Dorsolateral prefrontal cortex (tissue), 122 donors: ENCODE measurements at places on chromosomes 5 and 9.

- DNase-seq: no peak
Measured at GRCh38 chr5:133150909-133151544, 99.2 kb downstream of the HSPA4 start.

DNA sequence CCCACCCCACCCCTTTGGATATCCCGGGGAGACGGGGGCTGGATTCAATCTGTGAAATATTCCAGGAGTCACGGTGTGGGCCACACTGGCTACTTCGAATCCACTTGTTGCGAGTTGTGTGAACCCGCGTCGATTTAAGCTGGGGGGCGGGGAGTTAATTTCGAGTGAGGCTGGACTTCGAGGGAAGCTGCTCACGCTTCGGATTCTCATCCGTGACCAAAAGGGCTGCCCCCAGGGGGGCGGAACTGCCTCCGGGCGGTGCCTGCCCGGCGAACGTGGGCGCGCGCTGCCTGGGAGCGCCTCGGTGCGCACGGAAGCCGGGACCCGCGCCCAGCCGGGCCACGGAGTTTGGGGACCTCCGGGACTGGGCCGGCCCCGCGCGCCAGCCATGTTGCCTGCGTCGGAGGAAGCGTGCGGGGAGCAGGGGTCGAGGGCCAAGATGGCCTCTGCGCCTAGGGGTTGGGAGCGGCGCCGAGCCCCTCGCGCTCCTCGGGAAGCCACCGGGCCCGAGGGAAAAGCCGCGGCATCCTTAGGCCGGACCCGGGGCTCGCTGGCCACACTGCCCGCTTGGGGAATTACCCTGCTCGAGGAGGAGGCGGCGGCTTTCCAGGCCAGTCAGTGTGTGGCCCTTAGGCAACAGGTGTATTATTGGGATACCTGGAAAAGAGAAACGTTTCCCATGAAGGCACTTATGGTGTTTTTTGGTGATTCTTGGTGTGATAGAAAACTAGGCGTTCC is 975 bp downstream of the OCLN start:
- no peak for DNase-seq

DNA sequence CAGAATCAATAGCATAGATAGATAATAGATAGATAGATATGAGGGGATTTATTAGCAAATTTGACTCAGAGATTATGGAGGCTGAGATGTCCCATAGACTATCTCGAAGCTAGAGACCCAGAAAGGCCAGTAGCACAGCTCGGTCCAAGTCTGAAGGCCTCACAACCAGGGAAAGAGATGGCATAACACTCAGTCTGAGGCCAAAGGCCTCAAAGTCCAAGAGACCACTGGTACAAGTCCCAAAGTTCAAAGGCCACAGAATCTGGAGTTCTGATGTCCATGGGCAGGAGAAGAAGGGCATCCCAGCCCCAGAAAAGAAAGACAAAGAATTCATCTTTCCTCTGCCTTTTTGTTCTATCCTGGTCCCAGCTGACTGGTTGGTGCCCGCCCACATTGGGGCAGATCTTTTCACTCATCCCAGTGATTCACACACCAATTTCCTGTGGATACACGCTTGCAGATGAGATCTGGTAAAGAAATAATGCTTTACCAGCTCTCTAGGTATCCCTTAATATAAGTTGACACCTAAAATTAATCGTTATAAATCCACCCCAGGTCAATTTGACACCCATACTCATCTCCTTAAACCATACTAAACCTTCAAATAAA is 127.8 kb upstream of the FBN2 start:
- DNase-seq: no peak

DNA sequence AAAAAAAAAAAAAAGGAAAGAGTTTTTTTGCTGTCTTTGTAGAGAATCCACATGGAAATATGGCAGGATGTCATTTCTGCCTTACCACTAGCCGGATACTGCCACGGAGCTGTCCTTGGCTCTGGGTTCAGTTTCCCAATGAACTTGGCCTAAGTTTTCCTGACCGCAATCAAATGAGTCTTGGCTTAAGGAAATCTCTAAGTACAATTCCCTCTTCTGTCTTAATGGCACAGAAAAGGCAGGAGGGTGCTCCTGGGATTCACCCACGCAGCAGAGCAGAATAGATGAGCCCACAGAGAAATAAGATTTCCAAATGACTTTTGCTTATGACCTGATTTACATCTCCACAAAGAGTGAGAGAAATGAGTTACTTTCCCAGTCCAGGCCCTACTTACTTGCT is 284.0 kb upstream of the VLDLR start:
- no peak for DNase-seq

DNA sequence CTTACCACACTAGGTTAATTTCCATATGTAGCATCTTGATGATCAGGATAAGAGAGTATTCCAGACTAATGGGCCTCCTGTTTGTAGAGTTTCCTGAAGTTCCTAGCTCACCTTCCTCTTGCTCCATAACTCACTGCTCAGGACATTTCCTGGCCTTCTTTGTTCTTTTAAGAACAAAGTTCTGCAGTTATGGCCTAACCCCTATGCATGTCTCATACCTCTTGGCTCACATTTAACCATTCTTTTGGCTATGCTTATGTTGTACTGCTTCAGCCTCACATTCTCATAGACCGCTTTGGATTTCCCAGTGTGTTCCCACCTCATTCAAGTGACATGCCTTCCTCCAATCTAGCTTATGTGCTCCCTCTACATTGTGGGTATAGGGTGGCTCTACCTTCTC is 40.5 kb upstream of the HMGCS1 start:
- no peak for DNase-seq

DNA sequence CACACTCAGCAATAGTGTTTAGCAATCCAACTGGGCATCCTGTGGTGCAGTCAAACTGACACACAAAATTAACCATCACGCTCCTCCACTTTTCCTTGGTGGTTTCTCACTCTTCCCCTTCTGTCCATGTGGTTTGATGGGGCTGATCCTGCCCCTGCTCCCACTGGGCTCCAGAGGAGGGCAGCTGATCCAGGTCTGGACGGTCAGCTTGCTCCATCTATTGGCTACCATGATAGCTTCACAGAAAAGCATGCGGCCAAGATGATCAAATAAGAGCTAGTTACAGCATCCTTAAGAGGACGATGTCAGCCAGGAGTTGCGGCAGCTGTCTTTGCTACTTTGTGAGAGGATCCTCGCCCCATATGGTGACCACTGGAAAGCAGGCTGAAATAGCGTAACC is 29.6 kb upstream of the RANBP17 start:
- DNase-seq: no peak

DNA sequence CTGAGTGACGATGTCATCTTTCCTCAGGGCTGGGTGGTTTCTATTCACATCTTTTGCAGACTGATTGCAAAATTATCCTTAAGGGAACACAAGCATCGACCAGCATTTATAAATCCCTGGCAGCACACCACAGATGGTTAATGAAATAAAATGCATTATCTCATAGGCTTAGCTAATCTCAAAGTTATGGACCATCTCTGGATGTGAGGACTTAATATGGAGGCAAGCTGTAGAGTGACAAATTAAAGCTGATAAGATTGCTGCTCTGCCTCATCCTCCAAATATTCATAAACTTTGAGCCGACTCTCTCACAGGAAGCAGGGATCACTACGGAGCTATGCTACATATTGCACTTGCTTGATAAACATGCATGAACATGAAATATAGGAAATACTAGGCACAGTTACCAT is 663.2 kb upstream of the RGMB start:
- DNase-seq: no peak
